ENCODE measurements at places on chromosomes 11 and 22. TPM values are rescaled to one million over a fixed set of nuclear protein-coding genes. Genes with fewer than 3 reads are reported as not detected.

The ELFN2 gene
- total RNA-seq = 1.3 TPM

The TBX10 gene
- total RNA-seq = not detected

The TRIM49 gene
- not detected for total RNA-seq

The NXPE4 gene
- not detected for total RNA-seq

The TSPAN32 gene
- total RNA-seq = 0.45 TPM

The ARHGAP8 gene
- not detected for total RNA-seq

The EIF3F gene
- 513 TPM for total RNA-seq

Data from bronchus fibroblast of lung (primary cell).